Thoracic aorta (tissue), 2 donors: ENCODE measurements at places on chromosomes 1 and 21.

DNA sequence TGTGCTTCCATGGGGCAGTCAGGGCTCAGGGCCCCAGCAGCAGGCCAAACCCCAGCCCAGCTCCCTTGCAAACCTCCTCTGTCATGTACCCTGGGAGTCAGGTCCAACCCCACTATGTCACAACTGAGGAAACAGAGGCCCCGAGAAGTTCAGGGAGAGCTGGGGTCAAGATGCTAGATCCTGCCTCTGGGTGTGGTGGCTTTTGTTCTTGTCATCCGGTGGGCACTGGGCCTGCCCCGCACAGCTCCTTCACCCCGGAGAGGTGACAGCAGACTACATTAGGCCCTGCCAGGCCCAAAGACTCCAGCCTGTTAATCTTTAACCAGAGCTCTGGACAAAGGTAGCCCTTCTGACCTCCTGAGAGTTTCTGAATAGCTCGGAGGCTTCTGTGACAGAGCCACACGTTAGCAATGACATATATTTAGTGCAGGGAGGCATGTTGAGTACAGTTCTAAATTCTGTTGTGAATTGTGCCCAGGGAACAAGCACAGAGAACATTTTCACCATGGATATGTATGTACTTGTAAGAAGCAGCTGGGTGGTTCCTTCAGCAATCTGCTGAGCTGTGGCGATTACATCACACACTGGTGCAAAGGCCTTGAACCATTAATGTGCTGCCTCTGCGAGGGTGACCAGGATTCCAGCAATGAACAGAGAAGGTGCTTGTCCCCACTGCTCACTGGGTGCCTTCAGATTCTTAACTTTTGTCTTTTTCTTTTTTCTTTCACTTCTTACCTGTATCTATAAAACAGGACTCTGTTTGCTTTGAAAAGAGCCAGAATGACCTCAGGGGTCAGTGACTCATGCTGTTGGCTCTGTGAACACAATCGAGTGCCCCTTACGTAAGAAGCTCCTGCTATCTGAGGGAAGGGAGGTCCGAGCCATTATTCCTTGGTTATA, 102.8 kb downstream of the RHOU start:
- no peak for DNase-seq

- no peak for DNase-seq
Observed at GRCh38 chr1:115356356-115356755, 18.3 kb upstream of the NGF start.

GRCh38 chr21:42997053-42997452, 22.7 kb downstream of the PKNOX1 start:
- no peak for DNase-seq

GRCh38 chr21:18129526-18129925, 115.1 kb upstream of the CHODL start:
- DNase-seq, result no peak

GRCh38 chr1:94909486-94909885, 17.4 kb downstream of the CNN3 start:
- DNase-seq, result no peak

DNA sequence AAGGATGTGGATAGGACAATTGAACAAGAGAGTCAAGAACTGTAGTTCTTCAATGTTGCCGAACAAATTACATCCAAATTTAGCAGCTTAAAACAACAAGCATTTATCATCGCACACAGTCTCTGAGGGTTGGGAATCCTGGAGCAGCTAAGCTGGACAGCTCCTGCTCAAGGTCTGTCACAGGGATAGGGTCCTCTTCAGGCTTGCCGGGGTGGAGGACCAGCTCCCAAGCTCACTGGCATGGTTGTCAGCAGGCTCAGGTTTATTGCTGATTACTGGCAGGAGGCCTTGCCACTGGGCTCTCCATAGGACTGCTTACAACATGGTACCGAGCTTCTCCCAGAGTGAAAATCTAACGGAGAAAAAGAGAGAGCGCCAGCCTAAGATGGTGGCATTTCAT, 22.1 kb upstream of the COX20 start:
- DNase-seq, result no peak

DNA sequence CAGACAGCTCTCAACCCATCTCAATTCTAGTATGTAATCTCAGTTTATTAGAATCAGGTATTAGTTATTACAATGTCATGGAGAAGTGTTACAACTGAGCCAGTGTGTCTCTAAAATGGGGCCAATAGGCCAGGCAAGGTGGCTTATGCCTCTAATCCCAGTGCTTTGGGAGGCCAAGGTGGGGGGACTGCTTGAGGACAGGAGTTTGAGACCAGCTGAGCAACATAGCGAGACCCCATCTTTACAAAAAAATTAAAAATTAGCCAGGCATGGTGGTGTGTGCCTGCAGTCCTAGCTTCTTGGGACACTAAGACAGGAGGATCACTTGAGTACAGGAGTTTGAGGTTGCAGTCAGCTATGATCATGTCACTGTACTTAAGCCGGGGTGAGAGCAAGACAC, 104.9 kb downstream of the BCAR3 start:
- DNase-seq, result no peak

GRCh38 chr1:114554577-114554976, 26.8 kb downstream of the BCAS2 start:
- DNase-seq, result no peak

- no peak for DNase-seq
Observed at GRCh38 chr1:218480588-218481099, 135.5 kb downstream of the TGFB2 start.

DNA sequence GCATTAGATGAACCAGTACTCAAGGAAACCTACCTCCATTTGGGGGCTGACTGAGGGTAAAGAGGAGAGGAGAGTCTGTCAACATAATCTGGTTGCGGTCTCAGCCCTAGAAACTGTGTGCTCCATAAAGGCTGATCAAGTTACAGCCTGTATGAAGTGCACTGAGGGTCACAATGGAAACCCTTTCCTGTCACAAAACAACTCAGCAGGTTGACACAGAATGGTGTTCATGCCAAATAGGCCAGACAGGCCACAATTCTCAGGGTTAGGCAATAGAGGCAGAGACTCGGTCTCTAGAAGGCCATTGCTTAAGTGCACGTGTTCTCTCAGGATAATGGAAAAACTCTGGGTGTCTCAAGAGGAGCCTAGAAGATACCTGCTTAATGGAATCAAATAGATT, 4.1 kb upstream of the ANKRD35 start:
- no peak for DNase-seq

DNA sequence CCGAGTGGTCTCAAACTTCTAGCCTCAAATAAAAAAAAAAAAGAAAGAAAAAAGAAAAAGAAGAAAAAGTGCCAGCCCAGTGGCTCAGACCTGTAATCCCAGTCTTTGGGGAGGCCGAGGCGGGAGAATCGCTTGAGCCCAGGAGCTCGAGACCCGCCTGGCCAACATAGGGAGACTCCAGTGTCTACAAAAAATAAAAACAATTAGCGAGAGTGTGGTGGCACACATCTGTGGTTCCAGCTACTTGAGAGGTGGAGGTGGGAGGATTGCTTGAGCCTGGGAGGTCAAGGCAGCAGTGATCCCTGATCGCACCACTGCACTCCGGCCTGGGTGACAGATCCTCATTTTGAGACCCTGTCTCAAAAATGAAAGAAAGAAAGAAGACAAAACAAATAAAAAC, 1.4 kb upstream of the PTGFRN start:
- no peak for DNase-seq

- no peak for DNase-seq
Observed at GRCh38 chr1:110005971-110006370, 21.4 kb downstream of the AHCYL1 start.

DNA sequence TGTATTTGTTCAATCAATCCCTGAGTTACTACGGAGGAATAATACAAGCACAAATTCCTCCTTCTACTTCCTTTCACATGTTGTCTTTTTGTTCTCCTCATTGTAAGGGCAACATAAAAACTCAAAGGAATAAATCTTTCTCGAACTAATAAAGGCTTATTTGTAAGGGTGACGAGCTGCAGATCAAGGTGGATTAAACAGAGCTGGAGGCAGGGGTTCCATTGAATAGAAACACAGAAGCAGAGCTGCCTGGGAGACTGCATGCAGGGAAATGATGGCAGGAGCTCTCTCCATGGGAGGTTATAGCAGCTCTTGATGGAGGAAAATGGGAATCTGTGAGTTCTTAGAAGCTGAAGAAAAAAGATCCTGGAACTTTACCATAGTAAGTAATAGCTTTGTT, 160.2 kb downstream of the CYYR1 start:
- no peak for DNase-seq

GRCh38 chr21:17428484-17428869, 84.4 kb upstream of the CXADR start:
- no peak for DNase-seq

DNA sequence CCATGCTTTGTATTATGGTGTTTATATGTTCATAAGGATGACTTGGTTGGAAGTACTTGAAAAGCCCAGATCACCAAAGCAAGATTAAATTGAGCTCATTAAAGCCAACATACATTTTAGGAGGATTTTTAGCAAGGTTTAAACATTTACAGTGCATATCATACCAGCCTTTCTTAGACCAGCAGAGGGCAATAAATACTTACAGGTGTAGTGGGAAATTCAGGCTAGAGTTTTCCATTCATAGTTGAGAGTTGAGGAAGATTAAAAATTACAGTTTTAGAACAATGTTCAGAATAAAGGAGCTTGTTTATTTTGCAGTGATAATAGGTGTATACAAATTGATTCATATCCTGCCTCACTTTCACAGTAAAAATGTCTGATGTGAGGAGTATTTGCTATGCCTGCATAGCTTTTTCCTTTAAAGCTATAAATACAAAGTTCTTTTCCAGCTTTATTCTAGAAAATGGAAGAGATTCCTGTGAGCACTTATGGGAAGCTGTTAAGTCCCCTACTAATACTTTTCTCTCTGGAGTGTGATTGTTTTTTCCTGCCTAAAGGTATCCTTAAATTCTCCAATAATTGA, 35.3 kb downstream of the DTL start:
- DNase-seq, result no peak

- DNase-seq, result no peak
Observed at GRCh38 chr1:239558991-239559390, 172.6 kb downstream of the CHRM3 start.

- no peak for DNase-seq
Observed at GRCh38 chr1:49252917-49253316, 476.2 kb upstream of the BEND5 start.
